ENCODE measurements at places on chromosomes 3 and 15. TPM values are rescaled to one million over a fixed set of nuclear protein-coding genes. Genes with fewer than 3 reads are reported as not detected.

DNA sequence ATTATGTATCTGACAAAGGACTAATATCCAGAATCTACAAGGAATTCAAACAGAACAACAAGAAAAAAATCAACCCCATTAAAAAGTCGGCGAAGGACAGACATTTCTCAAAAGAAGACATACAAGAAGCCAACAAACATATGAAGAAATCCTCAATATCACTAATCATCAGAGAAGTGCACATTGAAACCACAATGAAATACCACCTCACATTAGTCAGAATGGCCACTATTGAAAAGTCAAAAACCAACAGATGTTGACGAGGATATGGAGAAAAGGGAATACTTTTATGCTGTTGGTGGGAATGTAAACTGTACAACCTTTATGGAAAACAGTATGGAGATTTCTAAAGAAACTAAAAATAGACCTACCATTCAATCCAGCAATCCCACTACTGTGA, 233.1 kb upstream of the PLSCR5 start:
- no peak for DNase-seq
- no peaks in the 10 kb centered on the region for H3K27me3 ChIP-seq
- no peak overlapping the region for H3K27ac ChIP-seq
- H3K4me3 ChIP-seq, result no peak overlapping the region

DNA sequence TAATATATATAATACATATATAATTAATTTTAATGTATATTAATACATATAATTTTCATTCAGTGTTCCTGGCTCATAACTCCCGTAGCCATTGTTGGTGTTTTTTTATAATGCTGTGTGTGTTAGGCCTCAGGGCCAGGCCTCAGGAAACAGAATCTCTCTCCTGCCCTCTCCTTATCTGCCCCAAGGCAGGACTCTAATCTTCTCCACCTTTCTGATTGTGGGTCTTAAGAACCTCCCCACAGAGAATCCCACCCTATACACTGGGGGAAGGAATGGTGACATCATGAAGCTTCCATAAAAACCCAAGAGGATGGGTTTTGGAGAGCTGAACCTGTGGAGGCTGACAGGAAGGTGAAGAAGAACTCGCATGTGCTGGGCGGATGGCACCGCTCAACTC, 4.0 kb upstream of the FMN1 start:
- no peak overlapping the region for H3K4me3 ChIP-seq
- H3K4me1 ChIP-seq, result peaks cover 5% of the 10 kb centered on the region
- no peaks in the 10 kb centered on the region for H3K27me3 ChIP-seq
- no peak for DNase-seq

DNA sequence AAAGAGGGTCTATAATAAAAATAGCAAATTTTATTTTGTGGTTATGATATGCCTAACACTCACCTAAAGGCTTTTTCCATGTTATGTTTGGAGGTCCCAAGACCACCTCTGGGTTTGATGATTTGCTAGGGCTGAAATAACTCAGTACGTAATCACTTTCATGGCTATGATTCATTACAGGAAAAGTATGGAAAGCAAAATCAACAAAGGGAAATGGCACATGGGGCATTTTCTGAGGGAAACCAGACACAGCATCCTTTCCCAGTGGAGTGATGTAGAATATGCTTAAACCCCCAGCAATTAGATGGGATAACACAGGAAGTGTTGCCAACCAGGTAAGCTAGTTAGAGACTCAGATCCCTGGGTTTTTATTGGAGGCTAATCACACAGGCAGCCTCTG, 701.6 kb upstream of the CBLB start:
- DNase-seq, result no peak
- H3K27ac ChIP-seq, result no peak overlapping the region
- no peaks in the 10 kb centered on the region for H3K4me1 ChIP-seq
- H3K4me3 ChIP-seq, result no peak overlapping the region
- H3K36me3 ChIP-seq, result no peaks in the 10 kb centered on the region

DNA sequence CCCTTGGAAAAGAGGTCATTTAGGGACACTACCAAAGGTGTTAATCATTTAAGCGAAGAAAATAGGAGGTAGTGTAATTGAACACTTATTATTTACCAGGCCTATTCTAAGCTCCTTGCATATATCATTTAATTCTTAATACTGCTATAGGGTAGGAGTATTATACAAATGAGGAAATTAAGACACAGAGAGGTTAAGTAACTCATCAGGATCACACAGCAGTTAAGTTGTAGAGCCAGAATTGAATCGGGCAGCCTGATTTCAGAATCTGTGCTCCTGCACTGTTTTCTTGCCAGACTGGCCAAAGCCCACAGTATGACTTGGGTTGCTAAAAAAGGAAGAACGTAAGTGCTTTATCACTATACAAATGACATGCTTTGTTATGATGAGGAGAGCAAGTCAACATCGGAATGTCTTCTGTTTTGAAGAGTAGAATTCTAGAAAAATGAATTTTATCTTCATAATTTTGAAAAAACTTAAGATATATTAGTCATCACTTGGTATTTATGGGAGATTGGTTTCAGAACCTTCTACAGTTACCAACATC, 31.4 kb downstream of the HPS3 start:
- no peaks in the 10 kb centered on the region for H3K36me3 ChIP-seq
- no peak overlapping the region for H3K4me3 ChIP-seq

DNA sequence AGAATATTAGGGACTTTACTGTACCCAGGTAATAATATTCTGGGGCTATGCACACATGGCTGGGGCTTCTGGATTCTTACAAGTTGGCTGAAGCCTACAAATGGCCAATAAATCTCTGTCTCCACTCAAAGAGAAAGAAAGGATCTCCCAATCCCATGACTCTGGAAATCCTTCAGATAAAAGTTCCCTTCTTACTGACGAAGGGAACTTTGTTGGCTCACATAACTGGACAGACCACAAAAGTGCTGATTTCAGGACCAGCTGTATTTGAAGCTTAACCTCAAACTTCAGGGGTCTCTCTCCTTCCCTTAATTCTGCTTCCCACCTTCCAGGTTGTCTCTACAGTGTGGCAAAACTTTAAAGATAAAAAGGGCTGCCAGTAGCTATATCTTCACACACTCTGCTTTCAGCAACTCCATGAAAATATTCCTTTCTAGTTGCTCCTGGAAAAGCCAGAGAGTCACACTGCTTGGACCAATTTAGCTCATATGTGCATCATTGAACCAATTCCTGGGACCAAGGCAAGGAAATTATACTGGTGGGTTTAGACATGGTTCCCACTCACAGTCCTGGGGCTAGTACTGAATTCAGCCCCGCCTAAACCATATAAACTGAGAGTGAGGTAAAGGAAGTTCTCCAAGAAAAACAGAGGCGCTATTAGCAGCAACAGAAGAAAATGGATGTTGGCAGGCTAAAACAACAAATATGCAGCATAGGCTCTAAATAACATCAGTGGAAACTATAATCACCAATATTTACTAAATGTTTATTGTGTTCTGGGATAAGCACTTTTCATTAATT, 290.0 kb upstream of the GADL1 start:
- no peaks in the 10 kb centered on the region for H3K36me3 ChIP-seq
- no peak overlapping the region for H3K4me3 ChIP-seq
- H3K27me3 ChIP-seq, result no peaks in the 10 kb centered on the region

- no peak for DNase-seq
- H3K27ac ChIP-seq, result no peak overlapping the region
- no peaks in the 10 kb centered on the region for H3K27me3 ChIP-seq
- no peak overlapping the region for H3K4me3 ChIP-seq
Observed at GRCh38 chr3:143414571-143415253, 295.1 kb downstream of the CHST2 start.

- H3K4me3 ChIP-seq, result no peak overlapping the region
- DNase-seq, result no peak
- no peaks in the 10 kb centered on the region for H3K36me3 ChIP-seq
- H3K27ac ChIP-seq, result peak overlapping the region; percentile 70
- H3K4me1 ChIP-seq, result no peaks in the 10 kb centered on the region
Observed at GRCh38 chr15:64009241-64009640, 37.0 kb downstream of the DAPK2 start.

- peak; percentile 59 for DNase-seq
- H3K4me3 ChIP-seq, result no peak overlapping the region
- H3K27ac ChIP-seq, result peak overlapping the region; percentile 37
- no peaks in the 10 kb centered on the region for H3K36me3 ChIP-seq
- no peaks in the 10 kb centered on the region for H3K27me3 ChIP-seq
Observed at GRCh38 chr3:48119505-48120193, 68.6 kb downstream of the CDC25A start.

DNA sequence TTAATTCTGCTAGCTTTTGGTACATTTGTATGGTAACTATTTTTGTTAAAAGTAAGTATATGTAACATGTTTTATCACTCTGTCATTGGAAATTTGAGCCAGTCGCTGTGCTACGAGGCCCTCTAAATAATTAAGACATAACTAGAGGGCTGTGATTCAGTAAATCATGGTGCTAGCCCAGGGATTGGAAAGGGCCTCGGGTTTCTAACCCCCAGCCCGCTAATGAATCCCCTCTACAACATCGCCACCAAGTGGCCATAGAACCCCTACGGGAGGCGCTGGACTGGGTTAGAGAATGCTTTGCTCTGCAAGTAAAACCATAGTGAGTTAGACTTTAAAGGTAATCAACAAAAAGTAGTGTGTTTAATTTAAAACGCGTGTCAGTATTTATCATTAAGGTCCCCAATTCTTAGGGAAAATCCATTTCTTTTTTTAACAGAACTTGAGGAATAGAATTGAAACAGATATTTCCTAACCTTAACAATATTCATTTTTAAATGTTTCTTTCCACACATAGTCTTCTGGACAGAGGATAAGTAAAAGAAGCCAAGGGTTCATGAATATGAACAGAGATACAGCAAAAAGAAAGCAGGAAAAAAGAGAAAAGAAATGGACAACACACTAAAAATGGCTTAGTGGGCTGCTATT, 744.7 kb downstream of the EPHA3 start:
- no peaks in the 10 kb centered on the region for H3K27me3 ChIP-seq
- H3K4me3 ChIP-seq, result no peak overlapping the region
- H3K36me3 ChIP-seq, result no peaks in the 10 kb centered on the region
- H3K4me1 ChIP-seq, result no peaks in the 10 kb centered on the region
- peak; percentile 6 for DNase-seq

- H3K27ac ChIP-seq, result no peak overlapping the region
- no peaks in the 10 kb centered on the region for H3K4me1 ChIP-seq
- H3K27me3 ChIP-seq, result no peaks in the 10 kb centered on the region
Observed at GRCh38 chr15:46848704-46849103, 868.6 kb upstream of the SEMA6D start.

- no peaks in the 10 kb centered on the region for H3K27me3 ChIP-seq
- H3K27ac ChIP-seq, result no peak overlapping the region
- H3K36me3 ChIP-seq, result peaks cover 50% of the 10 kb centered on the region
- no peak overlapping the region for H3K4me3 ChIP-seq
- peaks cover 67% of the 10 kb centered on the region for H3K4me1 ChIP-seq
Observed at GRCh38 chr15:60363903-60364611, 33.7 kb downstream of the ANXA2 start.

GRCh38 chr3:64399205-64399800, 174.0 kb upstream of the PRICKLE2 start:
- no peak for DNase-seq
- H3K27ac ChIP-seq, result no peak overlapping the region

GRCh38 chr15:59917504-59918157, 86.5 kb upstream of the FOXB1 start:
- no peaks in the 10 kb centered on the region for H3K4me1 ChIP-seq
- H3K27ac ChIP-seq, result no peak overlapping the region
- no peaks in the 10 kb centered on the region for H3K36me3 ChIP-seq
- no peak overlapping the region for H3K4me3 ChIP-seq
- DNase-seq, result peak; percentile 17

- no peak overlapping the region for H3K4me3 ChIP-seq
- no peaks in the 10 kb centered on the region for H3K36me3 ChIP-seq
- no peak overlapping the region for H3K27ac ChIP-seq
- H3K27me3 ChIP-seq, result no peaks in the 10 kb centered on the region
Observed at GRCh38 chr15:39021341-39021740, 456.7 kb upstream of the RASGRP1 start.

GRCh38 chr15:63210151-63211091, 21.0 kb downstream of the RAB8B start:
- H3K27ac ChIP-seq, result peak overlapping the region; percentile 93
- no peaks in the 10 kb centered on the region for H3K27me3 ChIP-seq
- no peaks in the 10 kb centered on the region for H3K36me3 ChIP-seq
- H3K4me3 ChIP-seq, result no peak overlapping the region

- no peak overlapping the region for H3K4me3 ChIP-seq
- no peaks in the 10 kb centered on the region for H3K4me1 ChIP-seq
- H3K27me3 ChIP-seq, result no peaks in the 10 kb centered on the region
- no peaks in the 10 kb centered on the region for H3K36me3 ChIP-seq
- H3K27ac ChIP-seq, result no peak overlapping the region
Observed at GRCh38 chr3:29186982-29187725, 93.7 kb upstream of the RBMS3 start.

GRCh38 chr3:59572106-59572505, 522.3 kb upstream of the CFAP20DC start:
- no peak overlapping the region for H3K27ac ChIP-seq
- peaks cover under 1% of the 10 kb centered on the region for H3K27me3 ChIP-seq
- DNase-seq, result no peak
- H3K4me1 ChIP-seq, result no peaks in the 10 kb centered on the region

GRCh38 chr3:124144035-124144814, 152.3 kb upstream of the ROPN1 start:
- no peaks in the 10 kb centered on the region for H3K36me3 ChIP-seq
- H3K27ac ChIP-seq, result no peak overlapping the region
- no peak for DNase-seq
- H3K27me3 ChIP-seq, result no peaks in the 10 kb centered on the region

- H3K27ac ChIP-seq, result no peak overlapping the region
- H3K27me3 ChIP-seq, result no peaks in the 10 kb centered on the region
- no peak for DNase-seq
- no peak overlapping the region for H3K4me3 ChIP-seq
Observed at GRCh38 chr15:98842192-98842972, 165.2 kb downstream of the PGPEP1L start.

DNA sequence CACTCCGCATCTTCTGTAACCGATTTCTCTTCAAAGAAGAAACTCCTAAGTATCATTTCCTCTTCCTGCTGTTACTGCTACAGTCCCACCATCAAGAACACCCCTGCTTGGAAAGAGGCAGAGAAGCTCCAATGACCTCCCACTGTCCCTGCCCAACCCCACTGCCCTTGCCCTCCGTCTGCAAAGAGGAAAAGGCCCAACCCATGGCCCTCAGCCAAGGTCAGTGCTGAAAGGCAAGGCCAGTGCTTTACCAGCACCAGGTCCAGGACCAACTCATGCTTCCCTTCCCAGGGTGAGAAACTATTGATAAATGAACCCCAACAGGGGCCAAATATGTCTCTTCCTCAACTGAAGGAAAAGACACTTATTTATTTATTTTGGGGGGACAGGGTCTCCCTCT, 22.5 kb downstream of the FAM240A start:
- H3K27me3 ChIP-seq, result no peaks in the 10 kb centered on the region
- no peak overlapping the region for H3K4me3 ChIP-seq
- no peak overlapping the region for H3K27ac ChIP-seq
- no peak for DNase-seq
- peaks cover 10% of the 10 kb centered on the region for H3K4me1 ChIP-seq
- no peaks in the 10 kb centered on the region for H3K36me3 ChIP-seq

GRCh38 chr3:149247929-149248691, 26.5 kb upstream of the CP start:
- no peak overlapping the region for H3K4me3 ChIP-seq
- H3K27me3 ChIP-seq, result no peaks in the 10 kb centered on the region
- H3K27ac ChIP-seq, result peak overlapping the region; percentile 55
- no peak for DNase-seq
- H3K4me1 ChIP-seq, result peaks cover 20% of the 10 kb centered on the region

TRPM1 gene
- total RNA-seq, result not detected

SLC22A14 gene
- total RNA-seq, result not detected

ZCWPW2 gene
- total RNA-seq, result 0.90 TPM

CDCP1 gene
- total RNA-seq, result 0.84 TPM

LRRK1 gene
- 14.1 TPM for total RNA-seq

XPC gene
- 64.7 TPM for total RNA-seq

CD80 gene
- not detected for total RNA-seq

ARL6 gene
- total RNA-seq, result 7.6 TPM

IP6K2 gene
- total RNA-seq, result 160 TPM

AADAC gene
- not detected for total RNA-seq

ZNF662 gene
- 20.0 TPM for total RNA-seq

MEX3B gene
- 1.4 TPM for total RNA-seq

SERPINI2 gene
- not detected for total RNA-seq

UBAP1L gene
- 12.0 TPM for total RNA-seq

All from tibial nerve (tissue), 4 donors.